ENCODE measurements at places on chromosomes 11 and 22.

DNA sequence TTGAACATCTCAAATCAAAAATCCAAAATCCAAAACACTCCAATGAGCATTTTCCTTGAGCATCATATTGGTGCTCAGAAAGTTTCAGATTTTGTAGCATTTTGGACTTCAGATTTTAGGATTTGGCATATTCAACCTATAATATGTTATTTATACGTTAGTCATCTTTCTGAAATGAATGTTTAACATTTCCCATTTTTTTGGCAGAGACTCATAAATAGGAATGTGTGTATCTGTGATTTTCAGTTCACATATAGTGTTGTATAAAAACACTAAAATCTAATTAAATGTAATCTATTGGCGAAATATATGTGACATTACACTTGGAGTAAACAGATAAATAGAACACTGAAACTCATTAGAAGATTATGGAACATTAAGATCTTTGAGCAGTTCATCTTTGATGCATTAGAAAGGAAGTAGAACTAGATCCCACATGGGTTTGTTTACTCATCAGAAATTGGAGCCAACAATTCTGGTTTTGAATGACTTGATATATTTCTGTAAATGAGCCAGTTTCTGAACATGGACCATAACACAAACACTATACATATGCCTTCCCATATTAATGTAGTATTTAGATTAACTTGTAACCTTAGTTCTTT is 153.1 kb downstream of the UVRAG start:
- DNase-seq: no peak

DNA sequence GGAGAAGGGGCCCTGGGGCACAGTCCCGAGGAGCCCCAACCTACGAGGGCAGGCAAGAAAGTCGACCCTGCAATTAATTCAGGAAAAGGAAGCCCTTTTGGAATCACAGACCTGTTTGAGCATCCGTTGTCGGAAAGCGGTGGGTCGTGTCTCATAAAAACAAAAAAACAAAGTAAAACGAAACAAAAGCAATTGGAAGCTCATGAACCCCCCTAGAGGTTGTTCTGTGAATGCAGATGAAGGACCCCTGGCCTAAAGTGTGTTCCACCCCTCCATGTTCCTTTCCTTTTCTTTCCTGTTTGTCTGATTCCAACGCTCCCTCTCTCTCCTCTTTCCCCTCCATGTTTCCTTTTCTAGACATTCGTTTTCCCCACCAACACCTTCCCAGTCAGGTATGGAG is 203.7 kb downstream of the GRIK4 start:
- DNase-seq: no peak

- DNase-seq: no peak
Measured at GRCh38 chr11:94500181-94500580, 6.4 kb downstream of the ANKRD49 start.

- no peak for DNase-seq
Measured at GRCh38 chr11:130369713-130370112, 55.0 kb upstream of the ZBTB44 start.

DNA sequence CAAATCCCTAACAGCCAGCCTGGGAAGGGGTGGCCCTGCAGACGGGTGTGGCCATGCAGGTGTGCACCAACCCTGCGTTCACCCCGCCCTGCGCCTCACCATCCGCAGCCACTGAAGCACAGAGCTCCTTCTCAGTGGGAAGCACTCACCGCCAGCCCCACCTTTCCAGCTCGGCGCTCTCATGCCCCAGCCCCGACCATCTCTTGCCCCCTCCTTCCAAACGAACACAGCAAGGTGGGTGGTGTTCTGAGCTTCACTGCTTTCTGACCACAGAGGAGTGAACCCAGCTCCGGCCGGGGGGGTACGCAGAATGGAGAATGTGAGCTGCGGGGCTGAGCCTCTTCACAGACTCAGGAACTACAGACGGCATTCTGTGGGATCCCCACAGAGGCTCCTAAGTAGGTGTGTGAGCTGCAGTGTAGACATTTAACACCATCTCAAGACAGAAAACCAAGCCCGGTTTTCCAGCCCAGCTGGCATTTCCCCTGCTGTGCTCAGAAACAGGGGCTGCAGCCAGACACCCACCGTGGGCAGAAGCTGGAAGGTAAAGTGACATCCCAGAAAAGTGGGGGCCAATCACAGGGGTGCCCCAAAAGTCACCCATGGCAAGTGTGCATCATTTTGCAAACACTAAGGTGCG is 88.4 kb upstream of the RTL6 start:
- DNase-seq: no peak

DNA sequence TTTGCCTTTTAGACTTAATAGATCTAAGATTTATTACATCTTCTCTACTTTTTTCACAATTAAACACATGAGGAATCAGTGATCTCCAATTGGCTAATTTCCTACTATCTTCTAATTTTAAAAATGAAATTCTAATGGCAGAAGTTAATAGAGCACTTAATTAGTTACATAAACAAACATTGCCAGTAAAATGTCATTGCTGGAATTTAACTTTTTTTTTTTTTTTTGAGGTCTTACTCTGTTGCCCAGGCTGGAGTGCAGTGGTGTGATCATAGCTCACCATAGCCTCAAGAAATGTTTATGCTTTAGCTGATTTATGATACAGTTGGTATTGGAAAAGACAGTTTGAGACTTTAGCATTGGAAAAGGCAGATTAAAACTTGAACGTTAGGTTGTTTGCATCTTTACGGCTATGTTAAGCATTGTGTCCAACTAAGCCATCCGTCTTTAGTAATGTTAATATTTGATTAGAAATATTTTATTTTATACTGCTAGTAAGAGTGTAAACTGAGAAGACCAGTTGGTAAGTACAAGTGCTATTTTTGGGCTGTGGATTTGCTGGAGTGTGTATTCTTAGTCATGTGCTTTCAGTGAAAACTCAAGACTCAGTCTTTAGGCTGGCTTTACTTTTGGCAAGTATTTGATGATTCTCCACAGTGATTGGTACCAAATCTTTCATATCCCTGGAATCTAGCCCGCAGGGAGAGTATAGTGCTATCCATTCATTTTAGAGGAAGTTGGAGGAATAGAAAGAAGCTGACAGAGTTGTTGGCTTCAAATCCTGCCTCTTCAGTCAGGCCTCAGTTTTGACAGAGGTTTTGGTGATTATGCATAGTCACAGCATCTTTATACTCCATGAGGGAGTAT is 4.5 kb downstream of the ANO5 start:
- no peak for DNase-seq

DNA sequence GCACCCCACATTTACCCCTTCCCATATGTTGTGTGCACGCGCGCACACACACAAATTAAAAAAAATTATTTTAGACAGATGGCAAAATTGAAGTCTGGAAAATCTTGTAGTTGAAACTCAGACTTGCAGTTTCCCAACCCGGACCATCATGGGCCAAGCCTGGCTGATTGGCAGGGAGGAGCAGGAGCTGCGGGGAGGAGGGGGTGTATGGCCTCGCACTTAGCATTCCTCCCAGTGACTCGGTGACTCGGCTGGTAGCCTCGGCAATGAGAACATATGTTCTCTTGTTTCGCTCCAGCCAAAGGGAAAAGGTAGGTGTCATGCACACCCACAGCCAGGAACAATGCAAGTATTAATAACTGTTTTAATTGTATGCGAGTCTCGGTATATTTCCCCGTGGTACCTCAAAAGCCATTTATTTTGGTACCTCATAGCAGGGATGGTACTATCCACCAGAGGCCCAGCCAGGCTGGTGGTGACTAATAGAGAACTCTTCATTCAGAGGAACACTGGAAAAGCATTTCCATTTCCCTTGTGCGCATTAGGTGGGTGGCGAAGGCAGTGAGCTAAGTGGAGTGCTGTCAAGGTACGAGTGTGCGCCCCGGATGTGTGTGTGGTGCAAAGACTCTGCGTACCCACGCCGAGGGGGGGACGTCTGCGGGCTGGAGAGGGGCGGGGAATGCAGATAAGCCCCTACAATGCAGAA is 92.5 kb downstream of the DSCAML1 start:
- no peak for DNase-seq

DNA sequence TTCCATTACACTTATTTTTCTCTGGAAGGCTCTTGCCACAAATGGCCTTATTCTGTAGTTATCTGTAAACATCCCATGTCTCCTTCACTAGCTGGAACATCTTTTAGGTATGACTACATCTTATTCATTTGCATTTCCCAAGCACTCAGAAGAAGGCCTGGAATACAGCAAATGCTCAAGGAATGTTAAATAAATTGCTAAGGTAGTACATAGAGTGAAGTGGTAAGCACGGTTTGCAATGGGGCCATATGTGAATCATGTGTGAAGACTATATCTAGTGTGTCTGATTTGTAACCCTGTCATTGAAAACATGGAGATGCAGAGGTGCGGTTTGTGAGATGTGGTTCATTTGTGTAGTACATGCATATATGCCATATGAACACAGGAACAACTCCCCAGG is 33.5 kb downstream of the GDPD4 start:
- no peak for DNase-seq

- DNase-seq: no peak
Measured at GRCh38 chr11:73167363-73167954, 25.3 kb upstream of the FCHSD2 start.

DNA sequence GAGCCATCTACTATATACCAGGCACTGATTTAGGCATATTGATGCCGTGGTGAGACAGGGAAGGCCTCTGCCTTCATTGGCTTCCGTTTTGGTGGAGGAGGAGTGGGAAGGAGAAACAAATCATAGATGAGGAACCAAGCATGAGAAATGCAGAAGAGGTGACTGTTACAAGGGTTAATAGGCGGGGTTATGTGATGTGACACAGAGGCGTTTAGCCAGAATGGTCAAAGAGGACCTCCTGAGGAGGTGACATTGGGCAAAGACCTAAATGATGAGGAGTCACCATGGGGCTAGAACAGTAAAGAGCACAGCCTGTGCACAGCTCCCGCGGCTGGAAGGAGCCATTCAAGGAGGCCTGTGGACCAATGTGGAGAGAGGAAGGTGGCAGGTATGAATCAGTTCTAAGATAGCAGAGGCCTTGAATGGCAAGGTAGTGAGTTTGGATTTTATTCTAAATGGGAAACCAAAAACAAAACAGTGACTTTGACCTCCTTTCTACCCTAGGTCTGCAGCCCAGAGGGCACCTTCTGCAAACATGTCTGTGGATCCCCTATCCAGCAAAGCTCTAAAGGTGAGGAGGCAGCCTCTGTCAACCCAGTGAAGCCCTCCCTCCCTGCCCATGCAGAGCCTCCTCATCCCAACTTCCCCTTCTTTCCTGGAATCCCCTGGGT is 11.7 kb downstream of the MAFF start:
- no peak for DNase-seq

DNA sequence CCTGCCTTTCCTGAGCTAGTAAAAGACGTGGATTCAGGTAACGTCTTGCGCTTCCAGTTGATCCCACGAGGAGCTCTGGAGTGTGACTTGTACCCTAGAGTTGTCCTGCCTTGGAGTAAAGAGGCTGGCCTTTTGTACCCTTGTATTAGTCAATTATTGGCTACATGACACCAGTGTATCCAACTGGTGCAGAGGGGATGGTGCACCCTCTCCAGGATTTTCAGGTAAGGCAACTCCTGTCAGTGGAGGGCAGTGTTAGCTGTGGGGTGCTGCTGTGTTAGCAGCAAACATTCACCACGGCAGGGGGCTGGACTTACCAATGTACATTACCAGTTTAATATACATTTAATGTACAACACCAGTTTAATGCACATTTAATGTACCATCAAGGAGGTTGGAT is 233.5 kb downstream of the MIAT start:
- no peak for DNase-seq

- DNase-seq: no peak
Measured at GRCh38 chr11:9814108-9814507, 150.2 kb downstream of the SWAP70 start.

DNA sequence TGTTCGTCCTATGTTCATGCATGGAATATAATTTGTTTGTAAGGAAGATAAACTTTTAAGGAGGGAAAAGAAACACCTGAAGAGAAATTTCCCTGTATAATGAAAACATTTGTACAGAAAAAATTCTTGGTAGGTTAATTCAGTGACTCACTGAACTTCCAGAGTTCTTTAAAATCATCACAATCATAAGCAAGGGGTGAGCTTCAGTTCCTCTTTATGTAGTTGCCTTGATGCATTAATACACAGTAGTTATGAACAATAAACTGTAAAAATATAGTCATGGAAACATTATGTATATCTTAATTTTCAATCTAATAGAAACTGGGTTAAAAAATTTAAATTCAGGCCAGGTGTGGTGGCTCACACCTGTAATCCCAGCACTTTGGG is 1.1 kb upstream of the C11orf65 start:
- no peak for DNase-seq

- no peak for DNase-seq
Measured at GRCh38 chr22:49328118-49328475, 499.6 kb downstream of the BRD1 start.

- no peak for DNase-seq
Measured at GRCh38 chr11:97118614-97119200, 728.9 kb downstream of the JRKL start.

- no peak for DNase-seq
Measured at GRCh38 chr11:116275635-116276034, 497.2 kb downstream of the BUD13 start.

DNA sequence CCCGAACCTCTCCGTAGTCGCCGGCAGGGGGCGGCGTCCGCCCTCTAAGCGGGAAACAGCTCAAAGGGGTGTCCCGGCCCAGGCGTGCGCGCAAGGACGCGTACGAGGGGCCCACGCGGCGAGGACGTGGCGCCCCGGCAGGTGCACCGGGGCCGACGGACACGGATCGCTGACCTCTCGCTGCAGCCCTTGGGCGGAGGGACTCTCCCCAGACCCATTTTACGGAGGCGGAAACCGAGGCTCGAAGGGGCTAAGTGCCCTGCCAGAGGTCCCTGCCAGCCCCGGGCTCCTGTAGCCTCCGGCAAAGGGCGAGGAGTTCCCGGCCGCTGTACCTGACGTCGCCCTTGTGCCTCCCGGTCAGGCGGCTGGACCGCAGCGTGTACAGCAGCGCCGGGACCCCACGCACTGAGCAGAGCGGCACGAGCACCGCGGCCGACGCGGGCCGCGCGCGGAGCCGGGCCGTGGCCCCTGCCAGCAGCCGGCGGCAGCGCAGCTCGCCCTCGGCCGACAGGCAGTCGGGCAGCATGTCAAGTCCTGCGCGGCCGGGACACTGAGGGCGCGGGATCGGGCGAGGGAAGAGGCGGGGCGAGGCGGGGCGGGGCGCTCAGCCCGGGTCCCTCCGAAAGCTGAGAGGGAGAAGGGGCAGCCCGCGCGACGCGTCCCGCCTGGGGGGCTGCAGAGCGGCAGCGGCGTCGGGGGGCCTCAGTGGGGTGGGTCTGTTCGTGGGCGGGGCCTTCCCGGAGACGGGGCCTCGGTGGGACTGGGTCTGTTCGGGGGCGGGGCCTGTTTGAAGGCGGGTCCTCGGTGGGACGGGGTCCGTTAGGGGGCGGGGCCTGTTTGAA is at the start of gene NUDT8:
Gene NUDT8 (minus strand): TSS at position 552 of the 842 bp plus-strand sequence. CDS start 26 bp downstream, at position 526.
- DNase-seq: peak; percentile 80
